NCI-H187 (cell line): ENCODE measurements at places on chromosomes 6 and 20.

DNA sequence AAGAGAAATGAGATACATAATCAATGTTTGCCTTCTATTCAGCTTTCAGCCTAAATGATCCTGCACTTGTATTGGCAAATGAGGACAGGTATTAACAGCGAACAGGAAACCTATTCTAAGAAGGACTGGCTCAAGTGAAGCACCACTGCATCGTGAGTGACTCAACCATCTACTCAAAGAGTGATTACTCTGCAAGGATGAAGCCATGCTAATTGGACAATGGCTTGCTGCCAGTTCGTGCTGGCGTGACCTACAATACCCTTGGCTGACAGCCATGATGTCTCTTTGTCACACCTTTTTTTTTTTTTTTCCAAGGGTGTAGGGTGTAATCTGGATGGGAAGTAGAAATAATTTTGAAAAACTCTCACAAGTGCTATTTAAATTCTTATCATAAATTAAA is 104.9 kb downstream of the GJA10 start:
- peak; percentile 83 for DNase-seq

DNA sequence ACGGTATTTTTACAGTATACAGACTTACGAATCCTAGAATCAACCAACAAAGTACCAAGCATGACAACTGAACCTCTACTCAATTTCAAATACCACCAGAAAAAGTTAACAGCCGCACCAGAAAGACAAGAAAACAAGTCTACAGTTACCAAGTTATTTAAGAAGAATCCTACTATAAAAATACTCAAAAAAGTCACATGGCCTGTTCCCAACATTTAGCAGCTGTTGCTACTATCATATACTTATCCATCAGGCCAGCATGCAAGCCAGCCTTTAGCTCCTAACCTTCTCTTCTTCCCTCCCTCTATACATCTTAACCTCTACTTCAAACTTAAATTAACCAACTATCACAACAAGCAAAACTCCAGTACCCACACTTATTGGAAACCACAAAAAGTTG is 1.9 kb downstream of the SYNCRIP start:
- no peak for DNase-seq

DNA sequence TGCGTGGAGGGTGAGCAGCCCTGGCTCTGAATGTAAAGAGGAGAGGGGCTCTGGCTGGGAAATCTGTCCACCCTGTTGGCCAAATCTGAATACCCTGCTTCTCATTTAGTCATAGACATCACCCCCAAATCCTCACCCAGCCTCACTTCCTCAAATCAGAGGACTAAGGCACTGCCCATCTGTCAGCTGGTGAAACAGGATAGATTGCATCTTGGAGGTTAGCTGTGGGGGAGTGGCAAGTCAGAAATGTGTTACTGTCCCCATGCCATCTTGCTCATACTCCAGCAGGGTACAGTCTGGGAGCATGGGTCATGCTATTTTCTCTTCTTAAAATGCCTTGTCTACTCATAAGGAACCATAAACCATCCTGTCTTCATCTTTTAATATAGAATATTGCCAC is 9.5 kb upstream of the DTNBP1 start:
- no peak for DNase-seq

GRCh38 chr6:42113936-42114636 is 28.3 kb downstream of the C6orf132 start:
- no peak for DNase-seq

GRCh38 chr20:1370548-1371110 is 22.2 kb downstream of the FKBP1A start:
- no peak for DNase-seq
